Gastrocnemius medialis (tissue), 4 donors: ENCODE measurements at places on chromosomes 16 and 17. TPM values are rescaled to one million over a fixed set of nuclear protein-coding genes. Genes with fewer than 3 reads are reported as not detected.

DNA sequence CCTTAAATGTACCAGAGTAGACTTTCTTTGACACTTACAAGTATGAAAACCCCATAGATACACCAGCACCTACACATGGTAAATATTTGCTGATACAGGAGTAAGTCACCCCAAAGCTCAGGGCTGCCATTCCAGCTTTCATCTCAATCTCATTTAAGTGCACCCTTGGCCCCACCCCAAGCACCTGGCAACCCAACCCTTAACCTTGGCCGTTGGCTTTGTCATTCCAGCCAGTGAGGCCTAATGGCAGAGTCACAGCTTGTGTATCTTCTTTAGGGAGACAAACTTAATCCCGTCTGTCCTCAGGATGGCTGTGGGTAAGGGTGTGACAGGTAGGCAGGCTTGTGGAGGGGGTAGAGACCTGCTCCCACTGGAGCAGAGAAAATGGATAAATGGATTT is 31.5 kb upstream of the TMEM220 start:
- DNase-seq: no peak
- no peaks in the 10 kb centered on the region for H3K27me3 ChIP-seq

DNA sequence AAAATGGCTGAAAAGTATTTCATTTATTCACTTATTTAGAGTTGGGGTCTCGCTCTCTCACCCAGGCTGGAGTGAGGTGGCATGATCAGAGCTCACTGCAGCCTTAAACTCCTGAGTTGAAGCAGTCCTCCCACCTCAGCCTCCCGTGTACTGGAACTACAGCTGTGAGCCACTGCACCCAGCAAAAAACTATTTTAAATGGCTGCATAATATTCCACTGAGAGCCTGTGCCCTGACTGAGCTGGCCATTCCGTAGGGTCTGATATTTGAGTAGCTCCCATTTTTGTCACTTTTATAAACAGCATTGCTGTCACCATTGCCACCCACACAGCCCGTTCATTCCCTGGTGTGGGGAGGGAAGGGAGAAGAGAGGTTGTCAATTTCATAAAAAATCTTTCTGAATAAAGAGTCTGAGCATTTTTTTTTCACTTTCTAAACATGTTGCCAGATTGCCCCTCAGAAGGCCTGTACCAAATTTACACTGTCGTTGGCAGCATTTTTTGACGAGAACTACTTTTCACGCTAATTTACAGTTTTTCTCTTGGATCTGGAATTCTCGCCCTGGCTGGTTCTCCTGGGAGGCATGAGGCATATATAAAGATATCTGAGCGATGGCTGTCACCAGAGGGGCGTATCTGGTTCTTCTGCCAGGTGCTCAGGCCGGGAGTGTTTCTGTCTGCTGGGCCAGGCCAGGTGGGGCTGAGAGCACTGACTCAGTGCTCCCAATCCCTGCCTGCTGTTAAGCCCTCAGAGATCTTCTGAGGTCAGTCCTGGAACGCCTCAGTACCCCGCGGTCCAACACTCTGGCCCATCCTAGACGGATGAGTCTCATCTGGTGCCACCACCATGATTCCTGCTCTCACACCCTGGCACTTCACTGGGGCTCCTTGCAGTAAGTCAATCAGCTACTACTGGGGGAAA is 7.2 kb upstream of the KIFC3 start:
- no peak overlapping the region for H3K4me3 ChIP-seq
- DNase-seq: no peak
- H3K4me1 ChIP-seq: peaks cover 24% of the 10 kb centered on the region

GRCh38 chr17:72635034-72635635 is 457.4 kb downstream of the SLC39A11 start:
- peaks cover 13% of the 10 kb centered on the region for H3K27me3 ChIP-seq
- no peak overlapping the region for H3K27ac ChIP-seq
- H3K4me3 ChIP-seq: no peak overlapping the region
- DNase-seq: no peak

DNA sequence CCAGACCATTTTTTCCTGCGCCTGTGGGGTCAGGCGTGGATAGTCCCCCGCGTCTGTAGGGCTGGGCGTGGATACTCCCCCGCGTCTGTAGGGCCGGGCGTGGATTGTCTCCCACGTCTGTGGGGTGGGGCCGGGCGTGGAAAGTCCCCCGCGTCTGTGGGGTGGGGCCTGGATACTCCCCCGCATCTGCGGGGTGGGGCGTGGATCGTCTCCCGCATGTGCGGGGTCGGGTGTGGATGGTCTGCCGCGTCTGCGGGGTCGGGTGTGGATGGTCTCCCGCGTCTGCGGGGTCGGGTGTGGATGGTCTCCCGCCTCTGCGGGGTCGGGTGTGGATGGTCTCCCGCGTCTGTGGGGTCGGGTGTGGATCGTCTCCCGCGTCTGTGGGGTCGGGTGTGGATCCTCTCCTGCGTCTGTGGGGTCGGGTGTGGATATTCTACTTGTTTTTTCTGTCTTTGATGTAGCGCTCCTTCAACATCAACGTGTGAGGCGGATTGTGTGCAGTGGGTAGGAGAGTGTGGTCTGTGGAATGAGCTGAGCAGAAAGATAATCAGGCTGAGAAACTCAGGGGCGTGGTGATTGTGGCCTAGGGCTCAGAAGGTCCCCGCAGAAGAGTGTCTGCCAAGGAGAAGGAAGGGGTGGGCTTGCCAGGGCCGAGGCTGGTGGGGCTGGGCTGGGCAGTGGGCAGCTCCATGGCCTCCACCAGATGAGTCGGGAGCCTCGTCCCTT is 3.2 kb downstream of the GNPTG start:
- H3K27me3 ChIP-seq: no peaks in the 10 kb centered on the region
- H3K4me3 ChIP-seq: no peak overlapping the region
- no peak for DNase-seq
- peaks cover 7% of the 10 kb centered on the region for H3K36me3 ChIP-seq
- H3K4me1 ChIP-seq: peaks cover 21% of the 10 kb centered on the region

DNA sequence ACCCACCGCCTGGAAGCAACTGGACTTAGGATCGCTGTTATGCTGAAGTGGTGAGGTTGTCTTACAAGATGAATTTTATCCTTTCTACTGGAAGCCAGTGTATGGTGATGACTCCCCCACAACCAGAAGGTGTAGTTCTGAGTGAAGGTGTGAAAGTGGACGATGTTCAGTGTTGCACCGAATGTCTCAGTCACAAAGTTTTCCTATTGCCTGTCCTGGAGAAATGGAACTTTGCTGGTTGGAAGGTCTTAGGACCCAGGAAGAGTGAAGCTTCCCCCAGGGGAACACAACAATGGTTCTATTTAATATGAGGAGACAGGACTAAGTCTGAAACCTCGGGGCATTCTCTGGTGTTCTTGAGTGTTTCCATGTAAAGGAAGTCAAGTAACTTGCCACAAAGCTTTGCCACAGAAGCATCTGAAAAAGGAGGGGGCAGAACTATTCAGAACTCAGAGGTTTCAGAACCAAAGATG is 44.2 kb downstream of the USP22 start:
- no peak overlapping the region for H3K4me3 ChIP-seq
- H3K36me3 ChIP-seq: peaks cover 19% of the 10 kb centered on the region
- H3K4me1 ChIP-seq: peaks cover 40% of the 10 kb centered on the region
- H3K27ac ChIP-seq: peak overlapping the region; percentile 59
- no peak for DNase-seq

GRCh38 chr16:53785044-53785443 is 81.1 kb downstream of the FTO start:
- peaks cover 21% of the 10 kb centered on the region for H3K4me1 ChIP-seq
- no peak for DNase-seq
- no peak overlapping the region for H3K27ac ChIP-seq

- peaks cover 5% of the 10 kb centered on the region for H3K4me1 ChIP-seq
- no peaks in the 10 kb centered on the region for H3K36me3 ChIP-seq
- H3K27me3 ChIP-seq: no peaks in the 10 kb centered on the region
- peak; percentile 75 for DNase-seq
Measured at GRCh38 chr16:30335598-30336474, 19.3 kb downstream of the CD2BP2 start.

The TBC1D3B gene
- total RNA-seq: 4.8 TPM

The CIBAR2 gene
- not detected for total RNA-seq

The GCGR gene
- not detected for total RNA-seq

The NUPR1 gene
- 19.0 TPM for total RNA-seq

The KRT28 gene
- not detected for total RNA-seq
